ENCODE measurements at places on chromosomes 13 and 19.
A peak's percentile ranks its signal among the peaks of the same experiment; 100 is the strongest.

- DNase-seq = no peak
These were observed 207.0 kb downstream of the SHISA2 start for GRCh38 chr13:25844559-25845434.

DNA sequence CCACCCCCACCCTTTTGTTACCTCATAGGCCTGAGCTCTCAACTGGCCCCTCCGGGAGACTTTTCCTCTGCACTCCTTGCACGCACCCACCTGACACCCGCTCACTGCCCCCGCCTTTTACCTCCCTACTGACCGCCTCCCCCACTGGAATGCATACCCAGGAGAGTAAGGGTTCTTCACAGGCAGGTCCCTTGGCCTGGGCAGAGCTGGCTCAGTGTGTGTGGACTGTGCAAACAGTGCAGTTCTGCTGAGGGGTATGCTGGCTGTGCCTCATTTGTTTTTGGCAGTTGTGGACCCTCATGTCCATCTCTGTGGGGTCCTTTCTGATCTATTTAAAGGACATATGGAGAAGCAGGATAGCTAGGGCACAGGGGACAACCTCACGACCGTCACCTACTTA, 5.0 kb downstream of the ZSCAN18 start:
- no peak for DNase-seq

GRCh38 chr13:42600943-42601342, 27.0 kb downstream of the TNFSF11 start:
- DNase-seq = no peak

- no peak for DNase-seq
These were observed 14.6 kb downstream of the GTPBP3 start for GRCh38 chr19:17351815-17352435.

DNA sequence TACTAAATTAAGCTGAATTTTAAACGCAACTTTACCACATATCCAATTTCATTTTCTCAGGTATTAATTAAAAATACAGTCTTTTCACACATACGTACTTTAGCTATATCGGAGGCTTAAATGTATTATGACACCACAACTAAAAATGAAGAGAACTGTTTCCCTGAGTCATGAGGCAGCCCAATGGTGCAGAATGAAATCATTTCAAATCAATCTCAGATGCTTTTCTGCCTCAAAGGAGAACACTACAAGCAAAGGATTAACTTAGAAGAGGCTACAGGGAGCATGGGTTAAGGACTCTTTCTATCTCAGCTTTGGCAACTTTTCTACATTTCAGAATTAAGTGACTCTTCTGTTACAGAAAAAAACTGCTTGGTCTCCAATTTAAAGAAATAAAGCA, 516.3 kb upstream of the HTR2A start:
- DNase-seq = no peak

DNA sequence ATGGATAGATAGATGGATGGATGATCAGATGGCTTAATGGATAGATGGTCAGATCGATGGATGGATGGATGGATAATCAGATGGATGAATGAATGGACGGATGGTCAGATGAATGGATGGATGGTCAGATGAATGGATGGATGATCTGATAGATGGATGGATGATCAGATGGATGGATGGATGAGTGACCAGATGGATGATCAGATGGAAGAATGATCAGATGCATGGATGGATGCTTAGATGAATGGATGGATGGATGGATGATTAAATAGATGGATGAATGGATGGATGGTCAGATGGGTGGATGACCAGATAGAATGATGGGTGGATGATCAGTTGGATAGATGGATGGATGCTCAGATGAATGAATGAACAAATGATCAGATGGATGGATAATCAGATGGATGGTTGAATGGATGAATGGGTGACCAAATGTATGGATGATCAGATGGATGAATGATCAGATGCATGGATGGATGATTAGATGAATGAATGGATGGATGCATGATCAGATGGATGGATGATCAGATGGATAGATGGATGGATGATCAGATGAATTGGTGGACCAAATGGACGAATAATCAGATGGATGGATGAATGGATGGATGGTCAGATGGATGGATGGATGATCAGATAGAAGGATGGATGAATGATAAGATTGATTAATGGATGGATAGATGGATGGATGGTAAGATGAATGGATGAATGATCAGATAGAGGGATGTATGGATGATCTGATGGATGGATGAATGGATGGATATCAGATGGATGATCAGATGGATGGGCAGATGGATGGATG, 205.1 kb downstream of the TEX29 start:
- DNase-seq = no peak

DNA sequence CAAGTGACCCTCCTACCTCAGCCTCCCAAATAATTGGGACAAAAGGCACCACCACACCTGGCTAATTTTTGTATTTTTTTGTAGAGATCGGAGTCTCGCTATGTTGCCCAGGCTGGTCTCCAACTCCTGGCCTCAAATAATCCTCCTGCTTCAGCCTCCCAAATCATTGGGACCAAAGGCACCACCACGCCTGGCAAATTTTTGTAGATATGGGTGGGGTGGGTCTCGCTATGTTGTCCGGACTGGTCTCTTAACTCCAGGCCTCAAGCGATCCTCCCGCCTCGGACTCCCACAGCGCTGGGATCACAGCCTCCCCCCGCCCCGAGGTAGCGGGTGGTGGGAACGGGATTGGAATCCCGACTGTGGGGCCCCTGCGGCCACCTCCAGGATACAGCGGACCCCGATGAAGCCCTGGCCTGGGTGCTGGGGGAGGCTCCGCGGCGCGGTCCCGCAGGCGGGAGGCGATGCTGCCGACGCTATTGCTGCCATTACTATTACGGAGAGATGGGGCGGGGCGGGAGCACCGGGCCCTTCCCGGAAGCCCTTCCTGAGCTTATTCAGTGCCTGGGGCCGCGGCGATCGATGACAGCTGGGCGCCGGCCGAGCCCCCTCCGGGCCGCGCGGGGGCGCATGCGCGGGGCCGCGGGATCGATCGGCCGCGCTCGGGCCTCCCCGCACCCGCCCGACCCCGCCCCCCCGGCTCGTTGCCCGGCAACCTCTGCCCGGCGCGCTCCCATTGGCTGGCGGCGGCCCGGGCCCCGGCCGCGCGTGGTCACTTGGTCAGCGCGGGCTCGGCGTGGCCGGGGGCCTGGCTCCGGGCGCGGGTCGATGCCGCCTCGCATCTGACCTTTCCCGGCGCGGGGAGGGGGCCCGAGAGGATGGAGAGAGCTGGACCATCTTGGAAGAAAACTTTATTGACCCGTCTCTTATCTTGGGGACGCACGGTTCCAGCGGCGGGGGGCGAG, 27.9 kb upstream of the ONECUT3 start:
- peak; percentile 66 for DNase-seq

- no peak for DNase-seq
These were observed 182.8 kb upstream of the TSHZ3 start for GRCh38 chr19:31532034-31532433.

- no peak for DNase-seq
These were observed 21.0 kb downstream of the TM9SF2 start for GRCh38 chr13:99522298-99522697.

GRCh38 chr13:111448504-111448903, 128.1 kb downstream of the TEX29 start:
- no peak for DNase-seq

- no peak for DNase-seq
These were observed 1215.7 kb upstream of the SLC10A2 start for GRCh38 chr13:104281910-104282309.

DNA sequence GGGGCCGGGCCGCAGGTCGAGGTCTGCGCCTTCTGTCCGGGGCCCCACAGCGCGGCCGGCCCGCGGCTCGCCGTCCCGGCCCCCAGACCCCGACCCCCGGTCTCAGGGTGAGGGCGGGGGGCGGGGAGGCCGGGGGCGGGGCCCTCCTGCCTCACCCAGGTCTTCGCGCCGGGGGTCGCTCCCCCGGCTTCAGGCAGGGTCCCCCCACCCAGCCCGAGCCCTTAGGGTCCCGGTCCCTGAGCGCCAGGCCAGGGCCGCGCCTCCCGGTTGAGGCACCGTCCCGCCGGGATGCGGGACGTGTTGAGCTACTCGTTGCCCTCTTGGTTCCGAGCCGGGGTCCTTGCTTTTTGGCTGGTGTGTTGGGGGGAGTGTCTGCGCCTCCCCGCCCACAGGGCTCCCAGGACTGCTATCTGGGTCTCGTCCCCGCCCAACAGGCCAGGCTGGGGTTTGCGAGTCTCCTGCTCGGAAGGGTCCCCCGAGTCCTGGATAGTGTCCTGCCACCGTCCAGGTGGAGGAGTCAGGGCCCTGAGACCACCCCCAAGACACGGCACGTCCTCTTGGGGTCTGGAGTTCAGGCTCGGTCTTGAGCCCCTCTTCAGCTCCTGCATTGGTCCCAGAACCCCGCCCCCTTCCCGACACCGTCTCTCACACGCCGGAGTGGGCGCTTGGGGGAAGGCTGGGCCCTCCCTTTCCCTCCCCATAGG, 452 bp downstream of the PIAS4 start:
- DNase-seq = peak; percentile 45

All from stimulated activated CD4-positive, alpha-beta T cell treated with anti-CD3 and anti-CD28 coated beads, Interleukin-2, amount 100 ng/mL, for 24 hours (primary cell).